ENCODE measurements at places on chromosomes 12 and 14. TPM values are rescaled to one million over a fixed set of nuclear protein-coding genes. Genes with fewer than 3 reads are reported as not detected.

DNA sequence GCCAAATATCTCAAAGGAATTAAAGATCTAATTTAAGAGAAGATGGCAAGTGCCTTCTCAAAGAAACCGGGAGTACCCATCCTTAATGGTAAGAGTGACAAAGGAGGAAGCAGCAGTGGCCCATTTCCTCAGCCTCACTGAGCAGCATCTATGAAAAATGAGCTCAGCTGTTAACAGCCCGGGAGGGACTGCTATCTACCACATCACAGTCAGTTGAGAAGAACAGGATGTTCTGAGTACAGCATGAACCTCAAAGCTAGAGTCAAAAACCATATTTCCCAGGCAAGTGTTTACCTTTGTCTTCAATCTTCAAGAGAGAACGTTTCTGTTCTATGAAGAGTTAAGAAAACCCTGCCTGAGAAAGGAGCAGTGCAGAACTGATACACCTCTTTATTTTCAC, 115.0 kb downstream of the BTG1 start:
- DNase-seq: no peak

DNA sequence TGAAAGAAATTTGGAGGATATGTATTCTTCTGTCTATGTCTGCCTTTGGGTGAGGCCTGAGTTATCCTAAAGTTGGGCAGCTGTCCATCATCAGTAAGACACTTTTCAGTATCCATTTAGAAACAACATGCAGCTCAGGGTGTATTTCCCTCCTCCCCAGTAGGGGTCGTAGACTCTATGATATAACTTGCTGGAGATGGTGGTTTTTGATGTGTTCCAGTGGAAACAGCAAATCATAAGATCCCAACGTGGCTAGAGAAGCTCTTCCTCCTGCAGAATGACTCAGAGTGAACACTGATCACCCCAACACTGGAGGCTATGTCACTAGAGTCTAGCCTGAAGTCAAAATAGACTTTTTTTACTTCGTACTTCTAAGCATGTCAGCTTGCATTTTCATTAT, 331.6 kb upstream of the STXBP6 start:
- no peak for DNase-seq

Gene OR6S1
- not detected for total RNA-seq

DNA sequence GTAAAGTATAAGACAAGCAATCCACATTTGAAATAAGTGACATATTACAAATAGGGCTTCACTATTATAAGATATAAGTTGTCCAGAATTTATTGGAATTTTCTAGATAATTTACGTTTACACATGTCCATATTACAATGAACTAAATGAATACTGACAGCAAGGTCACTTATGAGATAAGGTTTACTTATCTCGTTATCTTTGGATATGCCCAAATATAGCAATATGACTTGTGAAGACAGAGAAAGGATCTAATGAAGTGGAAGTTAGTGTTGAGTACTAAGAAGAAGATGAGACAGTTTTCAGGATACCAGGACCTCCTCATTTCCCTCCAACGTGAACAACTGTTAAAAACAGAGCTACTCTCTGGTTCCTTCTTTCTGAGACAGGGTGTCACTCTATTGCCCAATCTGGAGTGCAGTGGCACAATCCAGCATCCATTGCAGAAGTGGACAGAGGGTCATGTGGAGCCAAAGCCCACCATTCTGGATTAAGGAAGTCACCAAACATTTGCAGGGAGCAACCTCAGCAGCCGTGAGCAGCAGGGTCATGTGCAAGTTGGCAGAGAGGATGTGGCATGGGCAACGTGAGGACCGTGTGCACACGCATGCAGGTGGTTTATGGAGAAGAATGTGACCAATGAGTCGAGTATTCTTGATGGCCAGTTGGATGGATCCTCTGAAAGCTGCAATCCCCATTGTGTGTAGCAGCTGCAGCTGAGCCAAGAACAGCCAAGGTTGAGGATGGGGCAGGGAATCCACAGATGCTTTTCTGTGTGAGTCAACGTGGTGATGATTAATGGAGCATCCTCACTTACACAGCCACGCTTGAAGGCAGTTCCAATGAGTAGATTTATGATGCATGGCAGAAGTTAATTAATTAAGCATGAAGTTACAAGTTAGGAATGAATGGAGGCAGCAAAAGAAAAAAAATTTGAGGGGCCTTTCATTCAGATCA, 111.0 kb downstream of the BICD1 start:
- no peak for DNase-seq

Gene KRT76
- not detected for total RNA-seq

DNA sequence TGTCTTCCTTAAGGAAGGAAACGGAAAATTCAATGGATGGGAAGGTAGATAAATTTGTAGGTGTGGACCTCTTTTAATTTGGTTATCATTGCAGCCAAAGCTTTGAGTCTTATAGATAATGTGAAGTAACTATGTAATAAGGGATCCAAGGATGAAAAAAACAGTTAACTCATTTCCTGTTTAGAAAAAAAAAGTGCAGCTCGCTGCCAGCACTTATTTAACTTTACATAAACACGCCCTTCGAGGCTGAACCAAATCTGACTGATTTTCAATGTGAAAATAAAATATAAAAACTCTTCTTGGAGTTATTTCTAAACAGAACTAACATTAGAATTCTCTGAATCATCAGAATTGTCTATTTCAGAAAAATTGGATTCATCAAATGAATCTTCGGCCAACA, 7.0 kb downstream of the NUBPL start:
- no peak for DNase-seq

DNA sequence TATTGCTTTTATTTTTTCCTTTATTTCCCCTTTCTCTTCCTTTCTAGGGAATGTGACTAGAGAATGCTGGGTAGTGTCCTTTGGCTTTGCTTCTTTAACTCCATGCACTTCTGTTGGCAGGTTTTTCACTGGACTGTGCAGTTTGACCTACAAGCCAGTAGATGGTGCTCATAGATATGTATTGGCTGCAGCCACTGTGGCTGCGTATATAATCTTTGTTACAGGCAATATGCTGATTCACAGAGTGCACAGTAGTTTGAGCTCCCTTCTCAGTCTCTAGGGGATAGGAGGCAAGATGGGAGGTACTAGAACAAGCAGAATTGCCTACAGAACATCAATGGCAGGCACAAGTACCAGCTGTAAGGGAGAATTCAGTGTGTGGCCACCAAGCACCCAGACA, 503.5 kb downstream of the LRFN5 start:
- DNase-seq: no peak

Gene CCDC175
- total RNA-seq: 0.19 TPM

Gene CRIP2
- 39.3 TPM for total RNA-seq

Gene NUP37
- 46.4 TPM for total RNA-seq

GRCh38 chr14:94451091-94451771, 1.4 kb downstream of the SERPINA11 start:
- no peak for DNase-seq

DNA sequence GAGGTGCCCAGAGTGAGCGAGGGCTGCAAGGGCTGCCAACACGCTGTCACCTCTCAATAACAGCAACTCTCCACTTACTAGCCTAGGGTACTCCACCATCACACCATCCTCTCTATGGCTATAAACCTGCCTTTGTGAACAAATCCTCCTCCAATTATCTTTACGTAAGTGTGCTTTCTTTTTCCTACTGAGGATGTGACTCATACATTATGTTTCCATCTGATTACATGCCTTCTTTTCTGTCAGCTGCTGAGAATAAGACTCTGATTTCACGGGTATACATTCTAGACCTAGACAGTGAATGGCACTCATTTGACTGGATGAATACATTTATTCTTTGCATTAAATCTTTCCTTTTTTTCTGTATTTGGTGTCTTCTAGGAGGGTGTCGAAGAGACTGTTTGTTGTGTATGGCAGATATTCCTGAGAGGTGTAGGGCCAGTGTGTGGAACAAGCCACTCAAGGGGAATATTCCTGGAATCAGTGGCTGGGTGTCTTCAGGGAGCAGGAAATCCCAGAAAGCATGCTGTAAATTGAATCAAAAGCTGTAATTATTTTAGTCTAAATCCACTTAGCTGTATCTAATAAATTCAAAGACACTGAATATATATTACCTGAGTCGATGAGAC, 327.3 kb upstream of the TMTC1 start:
- DNase-seq: no peak

Gene KRT5
- not detected for total RNA-seq

DNA sequence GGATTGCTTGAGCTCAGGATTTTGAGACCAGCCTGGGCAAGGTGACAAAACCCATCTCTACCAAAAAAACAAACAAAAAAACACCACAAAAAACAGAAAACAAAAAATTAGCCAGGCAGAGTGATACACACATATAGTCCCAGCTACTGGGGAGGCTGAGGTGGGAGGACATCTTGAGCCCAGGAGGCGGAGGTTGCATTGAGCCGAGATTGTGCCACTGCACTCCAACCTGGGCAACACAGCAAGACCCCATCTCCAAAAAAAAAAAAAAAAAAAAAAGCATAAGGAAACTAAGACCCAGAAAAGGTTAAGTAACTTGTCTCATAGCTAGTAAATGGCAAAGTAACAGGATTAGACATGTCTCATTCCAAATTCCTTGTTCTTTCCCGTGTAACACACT, 56.3 kb upstream of the PSMA6 start:
- DNase-seq: no peak

DNA sequence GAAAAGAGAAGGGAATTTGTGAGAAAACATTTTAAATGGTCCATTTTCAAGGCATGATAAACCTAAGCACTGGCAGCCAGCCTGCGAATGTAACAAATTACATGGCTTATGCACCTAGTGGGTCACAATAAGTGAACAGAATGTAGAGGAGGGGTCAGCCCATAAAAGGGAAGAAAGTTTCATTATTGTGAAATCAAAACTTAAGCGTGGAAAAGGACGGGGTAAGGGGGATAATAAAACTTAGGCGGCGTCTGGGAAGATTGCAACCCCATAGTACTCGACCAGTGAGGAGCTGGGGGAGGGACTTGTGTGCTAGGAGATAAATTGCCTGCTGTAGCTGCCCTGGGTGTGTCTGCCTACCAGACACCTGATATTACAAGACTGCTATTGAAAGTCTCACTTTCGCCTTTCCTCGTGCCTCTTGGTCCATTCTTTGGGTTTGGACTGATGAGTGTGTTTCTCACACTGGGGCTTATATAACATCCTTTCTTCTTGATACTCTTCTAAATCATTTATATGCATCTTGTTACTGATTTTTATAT, 40.6 kb downstream of the ZDHHC17 start:
- no peak for DNase-seq

- DNase-seq: no peak
These were observed 11.9 kb downstream of the SCNN1A start for GRCh38 chr12:6363330-6364043.

GRCh38 chr14:68249661-68250451, 430.3 kb downstream of the RAD51B start:
- DNase-seq: no peak

DNA sequence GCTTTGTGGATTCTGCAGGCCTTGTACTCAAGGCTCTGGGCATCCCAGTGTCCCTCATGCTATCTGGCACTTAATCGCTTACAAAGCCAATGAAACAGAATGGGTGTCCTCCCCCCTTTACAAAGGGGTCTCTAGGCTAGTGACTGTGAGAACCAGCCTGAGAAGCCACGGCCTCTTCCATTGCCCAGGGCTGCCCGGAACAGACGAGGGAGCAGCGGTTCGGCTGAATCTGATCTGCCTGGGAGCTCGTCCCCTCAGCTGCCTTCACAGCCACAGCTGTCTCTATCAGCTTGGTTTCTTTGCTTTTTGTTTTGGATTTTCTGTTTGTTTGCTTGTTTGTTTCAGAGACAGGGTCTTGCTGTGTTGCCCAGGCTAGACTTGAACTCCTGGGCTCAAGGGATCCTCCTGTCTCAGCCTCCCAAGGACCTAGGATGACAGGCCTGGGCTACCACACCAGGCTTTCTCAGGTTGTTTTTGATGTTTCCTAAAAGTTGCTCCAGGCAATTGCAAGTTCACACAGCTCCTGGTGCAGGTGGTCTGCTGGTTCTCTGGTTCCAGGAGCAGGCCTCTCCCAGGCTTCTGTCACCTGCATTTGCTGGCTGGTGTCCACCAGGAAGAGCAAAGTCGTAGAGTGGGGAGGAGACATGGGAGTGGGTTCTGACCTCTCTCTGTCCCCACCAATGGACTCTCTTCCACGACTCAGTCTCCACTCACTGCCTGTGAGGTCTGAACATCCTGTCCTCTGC, 10.9 kb upstream of the RIN3 start:
- DNase-seq: no peak

- DNase-seq: no peak
These were observed 5.9 kb downstream of the GPR84 start for GRCh38 chr12:54358191-54358944.

GRCh38 chr12:66739940-66740651, 61.2 kb upstream of the GRIP1 start:
- no peak for DNase-seq

Gene IQSEC3
- total RNA-seq: 1.1 TPM

- no peak for DNase-seq
These were observed 13.6 kb upstream of the FOXN3 start for GRCh38 chr14:89430391-89431236.

DNA sequence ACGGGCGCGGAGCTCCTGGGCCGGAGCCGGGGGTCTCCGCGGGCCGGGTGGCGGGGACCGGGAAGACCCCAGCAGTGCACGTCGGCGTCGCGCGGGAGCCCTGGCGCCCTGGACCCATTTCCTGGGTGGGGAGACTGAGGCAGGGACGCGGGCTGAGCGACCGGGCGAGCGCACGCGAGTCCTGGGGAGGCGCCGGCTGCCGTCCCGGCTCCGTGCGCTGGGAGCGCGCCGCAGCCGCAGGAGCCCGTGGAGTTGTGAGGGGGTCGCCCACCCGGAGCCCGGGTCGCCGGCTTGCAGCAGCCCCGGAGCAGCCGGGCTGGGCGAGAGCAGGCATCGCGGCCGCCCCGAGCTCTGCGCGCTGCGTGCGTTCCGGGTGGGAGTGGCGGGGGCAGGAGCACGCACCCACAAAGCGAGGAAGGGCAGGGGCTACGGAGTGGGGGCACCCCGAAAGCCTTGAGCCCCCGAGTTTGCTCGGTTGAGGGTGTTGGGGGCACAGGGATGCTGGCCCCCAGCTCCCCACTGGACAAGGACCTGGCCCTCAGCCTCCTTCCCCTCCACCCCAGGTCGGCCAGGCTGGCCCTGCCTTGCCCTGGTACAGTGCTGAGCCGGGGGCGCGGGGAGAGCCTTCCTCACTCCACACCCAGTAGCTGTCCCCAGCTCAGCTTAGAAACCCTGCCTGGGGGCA, 620 bp downstream of the MMP17 start:
- no peak for DNase-seq

- no peak for DNase-seq
These were observed 24.5 kb upstream of the HIGD1C start for GRCh38 chr12:50927766-50928224.

- DNase-seq: no peak
These were observed 81.6 kb upstream of the SINHCAF start for GRCh38 chr12:31407562-31407961.

DNA sequence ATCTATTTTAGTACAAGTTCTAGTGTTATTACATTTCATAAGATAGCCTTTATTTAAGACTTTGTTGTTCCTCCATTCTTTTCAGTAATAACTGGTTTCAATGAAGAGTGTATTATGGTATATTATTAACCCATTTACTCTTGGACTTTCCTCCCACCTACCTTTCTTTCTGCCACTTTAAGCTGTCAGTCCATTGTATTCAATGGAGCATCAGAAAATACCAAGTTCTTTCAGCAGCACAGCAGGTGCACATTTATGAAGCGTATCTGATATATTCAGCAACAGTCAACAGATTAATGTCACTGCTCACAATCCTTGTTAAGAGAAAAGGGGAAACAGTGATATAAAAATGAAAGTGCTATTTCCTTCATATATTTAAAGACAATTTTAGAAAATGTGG, 660.9 kb downstream of the C12orf50 start:
- DNase-seq: no peak

GRCh38 chr14:76962303-76962660, 66.2 kb downstream of the IRF2BPL start:
- no peak for DNase-seq

All from neural crest cell (in vitro differentiated cells).